ENCODE measurements at places on chromosomes 3 and 15.

GRCh38 chr15:101361418-101361817 is 66.4 kb upstream of the SNRPA1 start:
- DNase-seq = no peak

- DNase-seq = no peak
These were observed 539.1 kb downstream of the SI start for GRCh38 chr3:164539215-164539614.

- no peak for DNase-seq
These were observed 66.6 kb upstream of the TLE3 start for GRCh38 chr15:70164156-70164900.

DNA sequence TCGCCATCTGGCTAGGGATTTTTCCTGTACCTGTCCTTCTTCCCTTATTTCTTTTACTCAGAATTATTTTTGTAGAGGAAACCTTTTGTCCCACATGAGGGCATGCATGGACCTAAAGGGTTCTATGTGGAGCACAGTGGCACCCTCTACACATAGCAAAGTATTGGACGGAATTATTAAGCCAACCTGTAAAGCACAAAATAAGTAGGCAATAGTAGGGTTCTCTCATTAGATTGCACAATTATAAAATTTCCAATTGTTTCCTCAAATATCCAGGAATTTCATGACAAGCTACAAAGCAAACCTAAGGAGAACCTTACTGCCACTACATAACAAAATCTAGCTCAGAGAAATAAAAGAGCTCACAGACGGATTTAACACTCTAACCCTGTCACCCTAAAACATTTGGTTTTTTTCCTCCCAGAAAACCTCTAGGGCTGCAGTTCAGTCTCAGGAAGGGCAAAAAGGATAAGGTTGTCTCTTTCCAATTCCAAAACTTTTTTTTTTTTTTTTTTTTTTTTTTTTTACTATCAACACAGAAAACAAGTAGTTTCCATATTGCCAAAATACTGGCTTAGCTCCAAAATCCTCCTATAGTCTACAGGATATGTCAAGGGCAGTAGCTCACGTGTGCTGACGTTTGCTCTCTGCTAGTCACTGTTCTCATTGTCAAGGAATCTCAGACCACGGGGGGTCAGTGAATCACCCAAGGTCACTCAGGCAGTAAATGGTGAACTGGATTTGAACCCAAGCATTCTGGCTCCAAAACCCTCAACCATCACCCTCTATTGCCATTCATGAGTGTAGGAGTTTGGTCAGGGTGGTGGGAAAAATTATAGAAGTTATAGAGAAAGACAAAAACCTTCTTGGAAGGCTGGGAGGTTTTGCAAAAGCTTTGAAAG is 52.3 kb downstream of the NCEH1 start:
- no peak for DNase-seq

DNA sequence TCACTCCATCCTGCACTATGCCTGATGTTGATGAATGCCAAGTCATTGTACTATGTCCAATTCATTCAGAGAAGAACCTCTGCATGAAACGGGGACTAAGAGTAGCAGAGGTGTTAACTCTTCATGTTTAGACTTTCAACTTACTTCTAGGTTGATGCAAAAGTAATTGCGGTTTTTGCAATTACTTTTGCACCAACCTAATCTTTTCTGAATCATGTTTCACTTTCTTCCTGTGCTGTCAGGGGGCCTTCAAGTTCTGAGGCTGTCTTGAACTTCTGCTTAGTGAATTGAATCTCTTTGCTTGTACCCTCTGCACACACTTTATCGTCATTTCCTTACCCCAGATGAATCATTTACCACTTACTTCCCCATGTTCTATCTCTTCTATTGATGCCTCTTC is 636.2 kb downstream of the NAALADL2 start:
- DNase-seq = no peak

DNA sequence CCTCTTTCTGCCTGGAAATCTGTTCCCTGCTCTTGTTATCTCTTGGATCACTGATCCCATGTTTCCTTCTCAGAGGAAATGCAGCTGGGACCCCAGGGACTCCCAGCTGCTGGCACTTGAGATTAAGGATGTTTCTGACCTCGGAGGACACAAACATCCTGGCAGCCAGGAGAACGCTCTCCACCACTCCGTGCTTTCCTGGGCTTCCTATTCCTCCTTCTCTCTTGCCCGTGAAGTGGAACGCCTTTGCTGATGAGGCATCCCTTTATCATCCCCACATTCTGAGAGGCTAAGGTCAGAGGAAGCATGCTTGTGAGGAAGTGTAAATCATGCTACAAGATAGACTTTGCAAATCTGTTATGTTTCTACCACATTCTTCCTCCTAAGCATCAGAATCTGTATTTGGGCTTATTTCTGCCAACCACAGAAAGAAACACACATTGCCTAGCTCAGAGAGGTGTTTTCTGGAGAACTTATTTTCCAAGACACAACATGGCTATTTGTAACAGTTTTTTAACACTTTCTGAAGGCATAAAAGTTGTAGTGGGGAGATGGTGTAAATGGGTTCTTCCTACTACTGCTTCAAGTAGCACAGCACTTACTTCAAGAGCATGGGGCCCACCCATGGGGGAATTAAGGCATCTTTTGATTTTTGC is 25.6 kb upstream of the LDHAL6B start:
- no peak for DNase-seq

GRCh38 chr3:89434621-89435380 is 327.4 kb downstream of the EPHA3 start:
- DNase-seq = no peak

DNA sequence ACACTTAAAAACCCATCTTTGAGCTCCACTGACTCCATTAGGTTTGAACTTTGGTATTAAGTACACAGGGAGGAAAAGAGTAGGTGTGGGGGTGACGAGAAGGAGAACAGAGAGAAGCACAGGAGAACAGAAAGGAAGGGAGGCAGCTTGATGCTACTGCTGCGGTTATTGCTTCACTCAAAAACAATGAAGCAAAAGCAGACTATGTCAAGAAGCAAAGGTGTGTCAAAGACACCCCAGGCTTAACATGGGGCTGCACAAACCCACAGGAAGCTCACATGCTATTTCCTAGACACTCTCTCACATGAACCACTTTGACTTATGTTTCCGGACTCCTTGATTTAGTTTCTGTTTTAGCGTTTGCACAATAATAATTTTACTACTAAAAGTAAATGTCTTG is 961.0 kb upstream of the CFAP20DC start:
- no peak for DNase-seq

DNA sequence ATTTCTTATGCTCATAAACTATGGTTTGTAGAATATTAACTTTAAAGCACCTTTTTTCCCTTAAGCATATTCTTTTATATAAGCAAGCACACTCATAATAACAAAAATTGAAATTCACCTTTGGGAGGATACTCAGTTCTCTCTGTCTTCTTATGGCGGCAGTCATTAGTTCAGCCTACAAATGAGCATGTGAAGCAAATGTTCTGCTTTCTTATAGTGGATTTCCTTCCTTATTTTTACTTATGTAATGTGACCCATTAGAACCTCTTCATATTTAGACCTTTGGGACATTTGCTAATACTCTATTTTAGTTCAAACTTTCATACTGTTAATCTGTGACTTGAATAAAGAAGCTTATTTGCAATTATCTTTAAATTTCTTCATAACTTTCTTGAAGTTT is at the start of gene P2RY13:
TSS of gene P2RY13 (minus strand) at position 187 of the 400 bp plus-strand sequence. CDS start at position 166, 21 bp downstream.
- no peak for DNase-seq

GRCh38 chr3:95476534-95476933 is 1337.9 kb upstream of the EPHA6 start:
- no peak for DNase-seq

- DNase-seq = no peak
These were observed 43.5 kb upstream of the TP63 start for GRCh38 chr3:189587664-189588040.

- no peak for DNase-seq
These were observed 78.2 kb upstream of the RASGRP1 start for GRCh38 chr15:38642689-38643270.

DNA sequence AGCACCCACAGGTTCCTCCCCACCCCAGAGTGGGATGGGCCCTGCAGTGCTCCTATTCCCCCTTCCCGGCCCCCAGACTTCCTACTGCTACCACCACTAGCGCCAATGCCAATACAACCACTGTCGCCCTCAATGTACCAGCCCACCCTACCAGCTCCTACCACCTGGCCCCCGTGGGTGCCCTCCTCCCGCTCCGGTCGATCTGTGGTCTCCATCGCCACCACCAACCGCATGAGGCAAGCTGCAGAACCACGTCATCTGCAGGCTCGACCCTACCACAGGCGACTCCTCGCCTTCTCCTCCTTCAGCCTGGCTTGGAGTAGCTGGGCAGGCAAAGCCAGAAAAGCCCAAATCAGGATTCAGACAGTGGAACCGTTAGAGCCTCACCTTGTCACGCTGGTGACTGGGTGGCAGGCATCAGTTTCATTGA is 179.3 kb downstream of the POTEB3 start:
- no peak for DNase-seq

DNA sequence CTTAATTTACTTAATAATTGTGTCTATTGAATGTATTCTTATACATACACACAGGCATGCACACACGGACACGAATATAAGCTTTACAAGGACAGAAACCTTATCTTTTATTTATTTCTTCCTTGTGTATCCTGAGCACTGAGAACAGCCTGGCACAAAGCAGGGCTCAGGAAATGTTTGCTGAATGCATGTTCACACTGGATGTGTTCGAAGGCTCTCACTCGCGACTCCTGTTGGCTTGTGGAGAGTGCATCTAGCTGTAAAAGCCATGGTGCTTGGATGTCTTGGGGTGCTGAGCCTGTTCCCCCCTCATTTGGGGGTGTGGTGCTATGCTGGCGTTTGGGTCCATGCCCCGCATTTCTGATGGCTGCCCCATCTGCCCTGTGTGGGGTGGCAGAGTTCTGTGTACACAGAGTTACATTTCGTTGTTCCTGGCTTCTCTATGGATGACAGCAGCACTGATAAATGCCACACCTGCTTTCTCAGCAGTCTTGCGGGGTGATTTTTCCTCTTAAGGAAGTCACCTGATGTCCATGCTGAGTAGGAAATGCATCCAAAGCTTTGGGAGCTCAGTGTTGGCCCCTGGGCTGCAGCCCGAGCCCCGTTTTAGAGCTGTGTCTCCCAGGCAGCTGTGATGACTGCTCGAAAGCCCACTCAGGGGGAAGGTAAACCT is 148.5 kb downstream of the IGF1R start:
- DNase-seq = no peak

- no peak for DNase-seq
These were observed at the start of gene CNTN4 for GRCh38 chr3:2098398-2099027. TSS of gene CNTN4 (plus strand) at chr3:2098866.

GRCh38 chr15:101642361-101642760 is 9.8 kb downstream of the TM2D3 start:
- no peak for DNase-seq

GRCh38 chr15:69143756-69144436 is 16.5 kb upstream of the GLCE start:
- DNase-seq = no peak

DNA sequence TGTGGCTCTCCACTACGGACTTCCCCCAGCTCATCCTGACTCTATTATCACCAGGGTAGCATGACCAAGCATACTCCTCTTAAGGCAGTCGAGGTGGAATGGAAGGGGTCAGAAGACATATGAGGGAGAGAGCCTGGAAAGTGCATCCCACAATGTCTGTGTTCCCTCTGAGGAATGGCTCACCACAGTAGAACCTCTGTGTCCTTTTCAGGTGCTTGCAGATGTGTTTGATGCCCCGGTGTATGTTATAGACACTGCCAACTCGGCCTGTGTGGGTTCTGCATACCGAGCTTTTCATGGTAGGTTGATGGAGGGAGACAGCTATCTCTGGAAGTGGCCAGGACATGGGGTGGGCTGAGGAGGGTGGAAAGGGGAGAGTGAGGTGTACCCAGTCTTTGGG is 50.3 kb downstream of the XYLB start:
- no peak for DNase-seq

GRCh38 chr15:47885920-47886319 is 168.6 kb downstream of the SEMA6D start:
- no peak for DNase-seq

- no peak for DNase-seq
These were observed 759 bp downstream of the AMOTL2 start for GRCh38 chr3:134373271-134374104.

GRCh38 chr3:195021692-195022091 is 249.3 kb downstream of the XXYLT1 start:
- no peak for DNase-seq

- no peak for DNase-seq
These were observed 426.6 kb downstream of the OCA2 start for GRCh38 chr15:27672537-27672936.

GRCh38 chr3:53236112-53236841 is 19.5 kb downstream of the TKT start:
- no peak for DNase-seq

- DNase-seq = no peak
These were observed 753.5 kb upstream of the NECTIN3 start for GRCh38 chr3:110318108-110318507.

GRCh38 chr15:40314723-40315276 is 7.1 kb upstream of the PLCB2 start:
- DNase-seq = no peak

GRCh38 chr3:193831495-193832455 is 238.8 kb downstream of the OPA1 start:
- DNase-seq = peak; percentile 9

DNA sequence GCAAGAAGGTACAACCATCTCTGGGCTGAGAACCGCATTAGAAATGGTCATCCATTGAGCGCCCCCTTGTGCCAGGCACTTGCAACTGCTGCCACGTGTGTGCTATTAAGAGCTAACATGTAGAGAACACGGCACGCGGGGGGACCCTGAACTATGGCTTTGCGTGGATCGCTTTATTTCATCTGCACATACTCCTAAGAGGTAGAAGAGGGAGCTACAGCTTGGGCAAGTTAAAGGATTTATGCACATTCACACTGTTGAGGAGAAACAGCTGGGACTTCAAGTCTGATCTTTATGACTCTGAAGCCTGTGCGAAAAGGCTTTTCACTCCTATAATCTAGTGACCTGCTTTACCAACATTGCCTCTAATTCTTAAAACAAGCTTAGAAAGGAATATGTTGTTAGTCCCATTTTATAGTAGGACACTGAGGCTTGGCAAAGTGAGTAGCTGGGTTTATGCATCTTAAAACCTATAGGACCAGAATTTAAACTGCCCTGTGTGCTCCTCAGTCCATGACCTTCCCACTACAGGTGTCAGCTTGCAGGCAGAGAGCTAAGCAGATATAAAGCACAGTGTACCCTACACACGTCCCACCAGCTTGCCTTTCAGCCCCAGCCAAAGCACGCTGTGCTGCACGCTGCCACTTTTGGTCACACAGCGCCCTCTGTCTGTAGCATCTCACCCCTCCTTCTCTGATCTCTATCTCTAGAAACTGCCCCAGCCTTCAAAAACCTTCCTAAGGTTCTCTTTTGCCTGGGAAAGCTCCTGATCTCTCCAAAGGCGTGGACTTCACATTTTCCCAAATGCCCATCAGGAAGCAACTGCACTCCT is 57.8 kb downstream of the STARD5 start:
- DNase-seq = peak; percentile 15

GRCh38 chr3:82080261-82080660 is 318.8 kb upstream of the GBE1 start:
- no peak for DNase-seq

DNA sequence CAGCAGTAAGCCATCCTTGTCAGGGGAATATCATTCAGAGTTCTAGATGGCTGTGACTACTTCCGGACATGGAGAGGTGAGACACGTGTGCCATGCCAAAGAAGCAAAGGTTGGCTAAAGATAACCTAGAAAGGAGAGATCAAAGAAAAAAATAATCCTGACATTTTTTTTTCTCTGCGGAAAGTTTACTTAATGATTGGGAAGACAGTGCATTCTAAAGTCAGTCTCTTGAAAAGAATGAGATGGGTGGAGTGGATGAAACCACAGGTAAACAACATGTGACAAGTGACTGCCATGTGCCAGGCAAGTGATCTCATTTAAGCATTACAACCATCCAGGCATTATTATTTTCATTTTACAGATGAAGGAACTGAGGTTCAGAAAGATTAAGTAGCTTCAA is 436.6 kb downstream of the SOX2 start:
- no peak for DNase-seq

Measured in esophagus squamous epithelium (tissue), 5 donors.